ENCODE measurements at places on chromosomes 3 and 15.

GRCh38 chr15:80587816-80588456 is 107.2 kb upstream of the ABHD17C start:
- no peak for DNase-seq

- DNase-seq = no peak
Measured at GRCh38 chr3:179398574-179399231, 51.2 kb downstream of the MFN1 start.

GRCh38 chr3:130276203-130276803 is 69.2 kb upstream of the COL6A5 start:
- DNase-seq = no peak

DNA sequence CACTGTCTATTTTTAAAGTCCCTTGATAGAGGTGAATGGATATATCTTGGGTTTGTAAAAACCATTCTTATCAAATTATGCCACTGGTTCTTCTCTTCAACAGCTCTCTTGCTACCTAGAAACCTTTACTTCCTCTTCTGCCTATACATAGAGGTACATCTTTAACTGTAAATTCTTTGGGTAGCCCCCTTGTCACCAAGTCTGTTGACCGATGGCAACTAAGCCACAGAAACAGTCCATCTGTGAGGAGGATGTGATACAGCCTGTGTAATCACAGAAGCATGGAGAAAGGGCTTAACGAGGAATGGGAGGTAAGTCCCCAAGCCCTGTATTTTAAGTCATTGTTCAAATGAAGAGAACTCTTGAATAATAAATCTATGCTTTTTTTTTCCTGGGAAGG is 246.5 kb upstream of the MDFIC2 start:
- DNase-seq = no peak

- no peak for DNase-seq
Measured at GRCh38 chr3:128879991-128880390, 571 bp downstream of the ACAD9 start.

DNA sequence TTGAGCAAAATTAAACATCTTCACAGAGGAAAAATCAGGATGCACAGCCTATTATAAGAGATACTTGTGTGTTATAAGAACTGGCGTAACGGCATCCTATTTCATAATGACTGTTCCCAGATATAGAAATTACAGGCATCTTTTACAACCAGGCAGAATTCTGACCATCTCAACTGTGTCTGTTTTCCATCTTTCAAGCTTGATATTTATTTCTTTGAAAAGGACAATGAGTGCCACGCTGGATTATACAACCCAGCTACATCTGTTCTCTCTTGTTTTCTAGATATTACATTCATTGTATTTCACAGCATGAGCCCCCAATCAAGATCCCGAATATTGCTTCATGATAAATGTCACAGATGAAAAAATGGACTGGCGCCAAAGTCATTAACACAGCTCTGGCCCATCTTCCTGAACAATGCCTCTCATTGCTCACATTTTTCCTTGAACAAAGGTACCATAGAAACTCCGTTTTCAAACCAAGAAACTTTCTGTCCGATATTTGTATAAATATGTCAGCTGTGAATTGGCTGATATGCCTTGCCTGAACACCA is 420.6 kb downstream of the TBL1XR1 start:
- DNase-seq = no peak

GRCh38 chr15:92400573-92400972 is 6.9 kb downstream of the ST8SIA2 start:
- DNase-seq = no peak

DNA sequence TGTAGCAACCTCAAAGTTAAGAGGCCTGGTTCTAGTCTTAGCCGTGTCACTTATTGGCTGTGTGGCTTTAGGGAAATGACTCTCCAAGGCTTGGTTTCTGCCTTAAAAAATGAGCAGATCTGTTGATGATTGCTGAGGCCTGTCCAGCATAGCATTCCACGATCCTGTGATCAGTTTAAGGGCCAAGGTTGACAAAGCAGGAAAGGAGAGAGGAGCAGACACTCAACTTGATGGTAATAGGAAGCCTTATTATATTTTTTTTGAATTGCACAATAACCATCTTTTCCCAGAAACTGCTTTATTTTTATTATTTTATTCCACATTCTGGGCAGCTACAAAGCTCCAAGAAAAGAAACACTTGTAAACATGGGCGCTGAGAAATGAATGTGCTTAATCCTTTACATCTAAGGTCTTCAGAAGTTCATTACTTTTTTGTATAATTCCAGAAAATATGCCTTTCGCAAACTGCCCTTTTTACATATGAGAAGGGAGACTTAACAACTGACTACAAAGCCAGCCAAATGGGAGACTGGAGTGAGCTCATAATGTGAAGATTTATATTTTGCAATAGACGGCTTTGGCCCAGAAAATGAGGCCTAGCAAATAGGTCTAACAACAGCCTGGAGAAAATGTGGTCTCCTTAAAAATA is 241.0 kb downstream of the ATP8B4 start:
- no peak for DNase-seq

- no peak for DNase-seq
Measured at GRCh38 chr3:47259114-47259513, 23.5 kb downstream of the KIF9 start.

GRCh38 chr3:18153571-18154173 is 271.5 kb downstream of the SATB1 start:
- DNase-seq = no peak
